ENCODE measurements at places on chromosomes 4 and X.

DNA sequence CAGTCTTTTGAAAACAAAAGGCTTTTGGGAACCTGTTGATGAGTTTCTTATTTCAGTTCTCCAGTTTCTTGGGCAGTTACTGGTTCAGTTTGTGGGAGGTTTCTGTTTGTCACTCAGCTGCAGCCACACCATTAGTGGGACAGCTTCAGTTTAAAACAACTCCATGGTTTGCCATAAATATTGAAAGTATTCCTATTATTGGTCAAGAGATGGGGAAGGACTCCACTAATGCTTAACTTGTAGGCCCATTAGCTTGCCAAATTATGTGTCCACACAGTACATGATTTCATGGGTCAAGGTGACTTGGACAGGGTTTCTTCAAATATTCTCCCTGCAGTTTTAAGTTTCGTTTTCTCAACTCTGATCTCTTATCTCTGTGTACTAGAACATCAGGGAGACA is 15.5 kb upstream of the ASIC5 start:
- DNase-seq, result no peak

- no peak for DNase-seq
Measured at GRCh38 chr4:43049326-43049725, 156.8 kb downstream of the GRXCR1 start.

GRCh38 chr4:158810487-158811215 is 41.8 kb downstream of the FNIP2 start:
- peak; percentile 8 for DNase-seq

DNA sequence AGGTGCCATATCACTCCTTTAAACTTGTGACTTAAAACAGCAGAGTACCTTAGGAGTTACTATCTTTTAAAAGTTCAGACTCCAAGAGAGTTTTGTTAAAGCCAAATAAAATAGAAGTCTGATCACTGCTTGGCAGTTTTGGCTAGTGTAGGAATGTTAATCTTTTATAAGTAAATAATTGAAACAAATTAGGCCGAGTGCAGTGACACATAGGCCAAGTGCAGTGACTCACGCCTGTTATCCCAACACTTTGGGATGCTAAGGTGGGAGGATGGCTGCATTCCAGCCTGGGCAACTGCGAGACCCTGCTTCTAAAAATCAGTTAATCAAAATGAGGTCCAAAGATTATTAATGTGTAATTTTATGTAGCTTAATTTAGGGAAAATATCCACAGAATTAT is 37.2 kb downstream of the WDR44 start:
- DNase-seq, result no peak

DNA sequence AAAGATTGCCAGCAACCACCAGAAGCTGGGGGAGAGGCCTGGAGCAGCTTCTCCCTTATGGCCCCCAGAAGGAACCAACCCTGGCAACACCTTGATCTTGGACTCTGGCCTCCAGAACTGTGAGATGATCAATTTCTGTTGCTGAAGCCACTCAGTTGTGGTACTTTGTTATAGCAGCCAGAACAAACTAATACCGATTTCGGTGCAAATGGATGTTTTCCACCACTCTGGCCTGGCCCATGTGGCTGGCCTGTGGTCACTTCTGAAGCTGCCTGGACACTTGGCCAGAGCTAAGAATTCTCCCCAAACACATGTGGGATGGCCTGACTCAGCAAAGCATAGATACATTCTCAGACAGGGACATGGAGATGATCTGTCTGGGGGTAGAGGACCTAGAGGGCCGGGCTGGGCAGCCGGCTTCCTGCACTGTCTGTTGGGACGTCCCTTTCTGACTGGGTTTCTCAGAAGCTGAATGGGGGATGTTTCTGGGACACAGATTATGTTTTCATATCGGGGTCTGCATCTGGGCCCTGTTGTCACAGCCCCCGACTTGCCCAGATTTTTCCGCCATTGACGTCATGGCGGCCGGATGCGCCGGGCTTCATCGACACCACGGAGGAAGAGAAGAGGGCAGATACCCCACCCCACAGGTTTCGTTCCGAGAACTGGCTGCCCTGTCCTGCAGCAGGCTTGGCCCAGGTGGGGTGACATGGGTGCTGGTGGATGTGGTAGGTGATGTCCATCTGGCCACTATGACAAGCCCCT is 4.1 kb downstream of the FOXP3 start:
- DNase-seq, result no peak

- DNase-seq, result no peak
Measured at GRCh38 chr4:54659313-54659712, 1.6 kb downstream of the KIT start.
